ENCODE measurements at places on chromosomes 12 and 14.

DNA sequence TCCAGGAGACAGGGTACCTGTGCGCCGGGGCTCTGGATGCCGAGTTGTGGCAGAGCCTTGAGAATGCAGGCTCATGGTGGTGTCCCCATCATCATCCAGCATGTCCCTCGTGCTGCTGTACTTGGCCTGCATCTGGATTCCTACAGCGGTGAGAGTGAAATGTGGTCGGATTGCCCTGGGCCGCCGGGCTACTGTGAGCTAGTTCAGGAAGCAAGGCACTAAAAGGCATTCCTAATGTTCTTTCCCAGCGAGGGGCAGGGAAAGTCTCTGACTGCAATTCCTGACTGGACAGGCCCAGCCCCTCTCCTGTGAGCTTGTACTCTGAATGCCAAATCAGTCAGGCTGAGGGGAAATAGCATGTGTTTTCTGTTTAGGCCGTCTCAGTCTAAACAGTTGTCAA is at the start of gene CLEC1A:
TSS of gene CLEC1A (minus strand) at position 195 of the 400 bp plus-strand sequence. CDS start at position 132, 63 bp downstream.
- no peak for DNase-seq

DNA sequence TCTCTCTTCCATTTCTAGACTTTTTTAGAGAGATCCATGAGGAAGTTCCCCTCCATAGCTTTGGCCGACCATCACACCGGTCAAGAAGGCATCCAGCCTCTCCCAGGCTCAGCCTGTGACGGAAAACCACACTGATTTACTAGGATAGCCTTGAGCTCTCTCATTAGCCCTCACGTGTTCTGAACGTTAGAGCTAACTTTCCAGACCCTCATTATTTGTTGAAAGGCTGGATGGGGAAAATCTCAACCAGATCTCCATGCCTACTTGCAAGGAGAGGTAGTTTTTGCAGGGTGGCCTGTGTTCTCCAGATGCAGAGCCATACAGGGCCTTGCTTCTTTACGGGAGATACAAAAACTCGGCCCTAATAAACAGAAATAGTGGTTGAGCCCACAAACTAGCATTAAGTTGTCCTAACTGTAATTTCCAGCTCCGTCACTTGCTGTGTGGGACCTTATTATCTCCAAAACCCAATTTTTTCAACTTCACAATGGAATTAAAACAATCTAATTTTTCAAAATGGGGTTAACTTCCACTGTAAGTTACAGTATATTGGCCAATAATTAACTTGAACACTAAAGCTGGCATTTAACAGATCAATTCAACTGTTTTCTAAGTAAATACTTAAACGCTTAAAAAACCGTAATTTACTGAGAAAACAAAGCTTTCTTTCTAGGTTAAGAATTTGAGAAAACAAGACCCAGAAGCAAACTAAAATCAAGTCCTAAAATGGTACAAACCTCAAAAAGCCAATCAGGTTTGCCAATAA is 65.3 kb downstream of the KLHL28 start:
- DNase-seq = no peak

DNA sequence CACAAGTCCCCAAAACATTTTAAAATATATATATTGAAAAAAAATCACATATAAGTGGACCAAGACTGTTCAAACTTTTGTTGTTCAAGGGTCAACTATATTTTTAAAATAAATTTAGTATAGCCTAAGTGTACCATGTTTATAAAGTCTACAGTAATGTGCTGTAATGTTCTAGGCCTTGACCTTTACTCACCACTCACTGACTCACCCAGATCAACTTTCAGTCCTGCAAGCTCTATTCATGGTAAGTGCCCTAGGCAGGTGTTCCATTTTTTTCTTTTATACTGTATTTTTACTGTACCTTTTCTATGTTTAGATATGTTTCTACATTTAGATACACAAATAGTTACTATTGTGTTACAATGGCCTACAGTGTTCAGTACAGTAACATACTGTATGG is 23.4 kb upstream of the TMTC1 start:
- no peak for DNase-seq

GRCh38 chr14:21558703-21559170 is 21.1 kb downstream of the OR10G3 start:
- DNase-seq = no peak
